Kidney (tissue), 22 donors: ENCODE measurements at places on chromosomes 5 and 9.

- DNase-seq, result no peak
Observed at GRCh38 chr5:131218392-131218791, 45.5 kb upstream of the CDC42SE2 start.

DNA sequence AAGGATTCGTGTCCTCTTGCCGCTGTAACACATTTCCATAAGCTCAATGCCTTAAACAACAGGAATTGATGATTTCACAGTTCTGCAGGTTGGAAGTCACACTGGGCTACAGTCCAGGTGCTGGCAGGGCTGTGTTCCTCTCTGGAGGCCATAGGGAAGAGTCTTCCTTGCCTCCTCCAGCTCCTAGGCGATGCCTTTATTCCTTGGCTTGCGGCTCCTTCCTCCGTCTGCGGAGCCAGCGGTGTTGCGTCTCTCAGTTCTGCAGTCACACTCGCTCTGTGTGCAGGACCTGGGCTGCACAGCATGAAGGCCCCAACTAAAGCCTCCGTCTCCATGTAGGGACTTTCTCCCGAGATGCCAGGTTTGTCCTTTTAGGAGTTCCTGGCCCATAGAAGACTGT lies 70.0 kb downstream of the IL6ST start:
- DNase-seq, result no peak

DNA sequence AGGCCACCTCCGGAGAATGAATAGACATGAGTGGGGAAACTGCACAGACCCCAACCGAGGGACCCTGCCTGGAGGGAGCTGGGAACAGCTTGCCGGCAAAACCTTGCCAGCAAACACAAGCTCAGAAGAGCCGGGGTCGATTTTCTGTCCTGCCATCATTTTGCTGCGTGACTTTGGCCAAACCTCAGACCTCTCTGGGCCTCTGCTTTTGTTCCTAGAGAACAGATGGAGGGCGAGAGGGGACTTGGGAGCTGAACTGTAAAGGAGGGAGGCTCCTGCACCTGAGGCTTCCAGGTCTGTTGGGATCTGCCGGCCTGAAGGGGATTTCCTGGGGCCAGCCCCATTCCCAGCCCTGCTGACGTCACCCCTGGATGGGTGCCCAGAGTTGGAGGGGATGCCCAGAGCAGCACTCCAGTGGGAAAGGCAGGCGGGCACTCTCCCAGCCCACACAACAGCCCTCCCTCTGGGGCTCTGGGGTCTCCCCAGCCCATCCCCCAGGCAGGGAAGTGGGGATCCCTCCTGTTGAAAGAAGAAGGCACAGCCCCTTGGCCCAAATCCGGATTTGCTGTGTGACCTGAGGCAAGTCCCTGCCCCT lies 40.4 kb upstream of the SYNPO start:
- peak; percentile 81 for DNase-seq

- DNase-seq, result peak; percentile 61
Observed at GRCh38 chr9:18393340-18394130, 80.4 kb upstream of the ADAMTSL1 start.

GRCh38 chr9:97484134-97484533 lies 17.3 kb upstream of the TMOD1 start:
- DNase-seq, result no peak

DNA sequence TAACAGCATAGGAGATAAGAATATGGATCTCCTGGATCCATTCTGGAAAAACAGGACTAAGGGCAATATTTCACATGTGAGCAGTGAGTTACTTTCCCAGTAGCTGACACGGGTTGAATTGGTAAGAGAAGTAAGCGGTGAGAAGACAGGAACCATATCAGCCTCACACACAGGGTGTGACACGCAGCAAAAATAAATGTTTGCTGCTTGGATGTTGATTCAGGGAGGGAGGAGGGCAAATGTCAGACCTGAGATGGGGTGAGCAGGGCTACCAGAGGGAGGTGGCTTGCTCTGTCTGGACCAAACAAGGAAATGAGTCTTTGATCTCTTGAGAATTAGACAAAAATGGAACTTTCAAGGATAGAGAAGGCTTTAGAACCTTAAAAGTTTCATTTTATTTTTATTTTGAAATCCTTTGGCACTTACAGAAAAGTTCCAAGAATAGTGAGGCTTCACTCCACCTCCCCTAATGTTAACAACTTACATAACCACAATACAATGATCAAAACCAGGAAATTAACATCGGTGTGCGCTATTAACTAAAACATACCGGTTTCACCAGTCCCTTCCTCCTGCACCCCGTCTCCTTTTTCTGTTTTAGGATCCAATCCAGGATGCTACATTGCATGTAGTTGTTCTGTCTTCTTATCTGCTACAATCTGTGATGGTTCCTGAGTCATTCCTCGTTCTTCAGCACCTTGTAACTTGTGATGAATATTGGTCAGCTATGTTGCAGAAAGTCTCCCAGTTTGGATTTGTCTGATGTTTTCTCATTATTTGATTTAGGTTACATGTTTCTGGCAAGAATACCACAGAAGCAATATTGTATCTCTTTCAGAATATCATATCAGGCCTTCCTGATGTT lies 20.5 kb upstream of the ARHGEF28 start:
- DNase-seq, result no peak

- no peak for DNase-seq
Observed at GRCh38 chr9:109733690-109734089, 46.3 kb upstream of the PALM2AKAP2 start.

GRCh38 chr9:134286471-134287245 lies 39.6 kb upstream of the RXRA start:
- DNase-seq, result no peak

DNA sequence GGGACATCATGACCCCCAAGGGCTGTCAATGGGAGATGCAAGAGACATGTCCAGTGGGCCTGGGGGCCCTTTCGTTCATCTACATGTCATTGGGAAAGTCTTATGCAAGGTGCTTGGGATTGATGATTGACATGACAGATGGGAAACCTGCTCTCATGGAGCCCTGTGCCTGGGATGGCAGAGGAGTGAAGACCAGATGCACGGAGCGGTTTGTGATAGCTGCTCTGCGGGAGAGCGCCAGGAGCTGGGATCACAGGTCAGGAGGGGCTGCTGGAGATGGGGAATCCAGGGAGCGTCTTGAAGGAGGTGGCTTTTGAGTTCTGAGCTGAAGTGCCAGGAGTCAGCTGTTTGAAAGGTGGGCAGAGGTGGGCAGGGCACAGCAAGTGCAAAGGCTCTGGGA lies 104.3 kb downstream of the FGF18 start:
- DNase-seq, result no peak

- no peak for DNase-seq
Observed at GRCh38 chr5:167375125-167375524, 916.3 kb upstream of the WWC1 start.

DNA sequence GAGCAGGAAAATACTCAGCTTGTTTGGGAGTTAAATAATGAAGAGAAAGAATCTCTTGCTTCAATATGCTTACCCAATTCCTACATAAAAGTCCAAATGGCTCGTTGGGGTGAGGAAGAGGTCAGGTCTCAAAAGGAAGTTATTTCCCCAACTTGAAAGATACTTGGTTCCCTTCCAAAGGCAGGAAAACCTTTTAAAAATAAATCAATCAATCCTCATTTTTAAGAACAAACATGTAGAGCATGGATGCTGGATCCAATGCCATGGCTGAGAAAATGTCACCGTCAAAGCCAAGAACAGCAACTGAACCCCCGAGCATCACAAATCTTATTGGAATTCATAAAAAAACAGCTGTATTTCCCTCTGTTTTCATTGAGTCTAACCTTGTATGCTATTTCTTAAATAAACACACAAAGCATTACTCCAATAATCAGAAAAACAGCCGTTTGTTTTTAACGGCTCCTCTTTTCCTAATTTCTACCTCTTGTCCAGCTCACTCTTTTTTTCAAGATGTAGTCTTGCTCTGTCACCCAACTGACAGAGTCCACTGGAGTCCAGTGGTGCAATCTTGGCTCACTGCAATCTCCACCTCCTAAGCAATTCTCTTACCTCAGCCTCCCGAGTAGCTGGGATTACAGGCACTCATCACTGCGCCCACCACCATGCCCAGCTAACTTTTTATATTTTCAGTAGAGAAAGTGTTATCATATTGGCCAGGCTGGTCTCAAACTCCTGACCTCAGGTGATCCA lies 140.7 kb downstream of the GNA14 start:
- no peak for DNase-seq

DNA sequence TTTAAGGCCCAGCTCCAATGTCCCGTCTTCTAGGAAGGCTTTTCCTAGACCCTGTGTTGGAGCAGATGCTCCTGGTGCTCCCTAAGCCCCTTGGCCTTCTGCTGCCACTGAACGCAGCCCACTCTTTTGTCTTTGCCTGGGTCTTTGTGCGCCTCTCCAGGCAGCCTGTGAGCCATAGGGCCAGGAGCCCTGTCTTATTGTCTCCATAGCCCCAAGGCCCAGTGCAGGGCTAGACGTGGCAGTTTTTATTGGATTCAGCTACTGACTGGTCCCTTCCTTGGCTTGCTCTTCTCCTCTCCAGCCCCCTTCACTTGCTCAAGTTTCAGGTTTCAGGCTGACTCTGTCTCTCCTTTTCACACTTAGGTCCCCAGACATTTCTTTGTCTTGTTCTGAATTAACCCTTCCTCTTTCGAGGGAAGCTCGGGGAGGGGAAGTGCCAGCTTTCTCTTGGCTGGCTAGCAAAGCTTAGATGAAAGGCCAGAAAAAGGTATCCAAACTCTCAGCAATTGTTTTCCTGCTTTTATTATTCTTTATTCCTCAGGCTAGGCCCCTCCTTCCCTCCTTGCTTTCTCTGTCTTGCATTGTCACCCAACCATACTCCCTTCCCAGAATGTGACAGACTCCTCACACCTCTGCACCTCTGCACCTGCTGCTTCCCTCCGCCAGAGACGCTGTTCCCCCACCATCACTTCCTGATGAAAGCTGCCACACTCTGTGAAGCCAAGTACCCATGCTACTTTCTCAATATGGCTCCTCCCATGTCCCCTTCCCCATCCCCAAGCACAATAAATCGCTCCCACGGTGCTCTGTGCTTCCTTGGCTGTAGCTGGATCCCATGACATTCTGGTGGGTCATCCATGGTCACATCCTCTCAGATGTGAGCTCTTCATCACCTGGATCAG lies 101.6 kb upstream of the CPEB4 start:
- DNase-seq, result peak; percentile 22

DNA sequence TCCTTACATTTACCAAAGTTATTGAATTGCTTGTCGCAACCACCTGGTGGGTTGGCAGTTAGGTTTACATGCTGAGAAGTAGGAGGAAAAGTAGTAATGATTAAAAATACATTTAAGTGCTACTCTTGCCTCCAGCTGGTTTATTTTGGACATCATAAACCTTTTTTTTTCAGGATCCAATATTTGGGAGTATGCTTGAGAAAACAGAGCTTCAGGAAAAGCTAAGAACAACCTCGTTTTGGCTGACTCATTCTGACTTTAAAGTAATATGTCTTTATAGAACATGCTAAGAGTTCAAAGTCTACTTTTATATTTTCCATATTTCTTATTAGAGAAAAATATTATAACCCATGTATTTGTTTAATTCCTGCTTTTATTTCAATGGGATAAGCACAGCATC lies 41.7 kb upstream of the BNC2 start:
- DNase-seq, result no peak

DNA sequence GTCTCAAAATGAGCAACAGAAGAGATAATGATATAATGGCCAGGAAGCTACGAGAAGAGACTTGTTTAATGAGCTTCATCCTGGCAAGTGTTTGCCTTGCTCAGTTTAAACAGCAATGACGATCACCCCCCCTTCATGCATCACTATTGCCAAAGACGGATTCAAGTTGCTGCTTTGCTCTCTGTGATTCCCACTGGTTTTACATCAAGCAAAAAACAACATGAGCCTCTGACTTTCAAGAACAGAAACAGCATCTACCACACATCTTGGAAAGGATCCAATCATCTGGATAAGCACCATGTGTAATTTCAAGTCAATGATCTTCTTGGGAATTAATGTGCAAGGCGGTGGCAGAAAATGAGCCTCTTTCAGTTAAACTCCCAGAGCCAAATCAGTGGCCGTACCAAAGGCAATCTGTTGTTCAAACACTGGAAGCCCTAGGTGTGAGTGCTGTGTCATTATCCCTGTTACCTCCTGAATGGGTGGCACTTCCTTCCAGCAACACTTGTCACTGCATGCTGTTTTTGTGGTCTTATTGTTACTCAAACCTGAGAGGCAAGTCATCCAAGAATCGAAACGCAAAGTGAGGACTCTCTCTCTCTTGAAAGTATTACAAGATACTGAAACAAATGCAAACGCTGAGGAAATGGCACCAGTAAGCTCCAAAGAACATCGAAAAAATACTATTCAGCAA lies 72.8 kb downstream of the MED27 start:
- DNase-seq, result no peak

DNA sequence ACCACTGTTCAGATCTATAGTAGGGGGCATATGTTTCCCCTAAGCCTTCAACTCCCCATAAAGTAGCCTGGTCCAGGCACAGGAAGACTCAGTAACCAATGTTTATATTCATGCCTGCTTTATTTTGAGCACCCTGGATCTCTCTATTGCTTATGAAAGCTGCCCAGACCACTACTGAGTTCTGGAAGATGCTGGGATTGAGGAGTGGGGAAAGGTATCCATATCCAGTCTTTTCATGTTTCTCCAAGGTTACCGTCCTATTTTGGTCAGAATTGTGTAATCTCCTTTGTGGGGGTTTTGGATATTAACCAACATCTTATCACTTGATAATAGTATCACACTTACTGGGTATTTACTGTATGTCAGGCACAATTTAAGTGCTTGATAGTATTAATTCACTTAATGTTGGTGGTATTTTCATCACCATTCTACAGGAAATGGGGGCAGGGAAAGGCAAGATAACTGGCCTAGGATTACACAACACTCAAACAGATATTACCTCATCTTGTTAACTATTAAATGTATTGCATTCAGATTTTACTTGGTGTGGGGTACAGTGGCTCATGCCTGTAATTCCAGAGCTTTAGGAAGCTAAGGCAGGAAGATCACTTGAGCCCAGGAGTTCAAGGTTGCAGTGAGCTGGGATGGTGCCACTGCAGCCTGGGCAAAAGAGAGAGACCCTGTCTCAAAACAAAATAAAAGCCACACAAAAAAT lies 36.3 kb downstream of the RUSC2 start:
- DNase-seq, result no peak

- DNase-seq, result no peak
Observed at GRCh38 chr5:16812911-16813310, 123.2 kb downstream of the MYO10 start.

DNA sequence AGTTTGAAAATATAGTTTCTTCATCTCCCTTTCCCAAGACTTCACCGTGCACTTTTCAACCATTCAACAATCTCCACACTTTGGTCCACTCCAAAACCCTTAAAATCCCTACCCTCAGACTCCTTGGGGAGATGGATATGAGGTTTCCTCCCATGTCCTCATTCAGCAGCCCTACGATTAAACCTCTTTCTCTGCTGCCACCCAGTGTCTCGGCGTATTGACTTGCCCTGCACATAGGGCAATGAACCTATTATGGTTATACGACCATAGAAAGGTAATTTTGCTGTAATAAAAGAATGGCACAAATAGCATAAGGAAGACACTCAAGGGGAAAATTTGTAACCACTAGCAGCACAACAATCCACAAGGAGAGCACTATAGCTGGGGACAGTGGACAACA lies 803.5 kb downstream of the TLE1 start:
- DNase-seq, result no peak
